ENCODE measurements at places on chromosomes 7 and 10.

DNA sequence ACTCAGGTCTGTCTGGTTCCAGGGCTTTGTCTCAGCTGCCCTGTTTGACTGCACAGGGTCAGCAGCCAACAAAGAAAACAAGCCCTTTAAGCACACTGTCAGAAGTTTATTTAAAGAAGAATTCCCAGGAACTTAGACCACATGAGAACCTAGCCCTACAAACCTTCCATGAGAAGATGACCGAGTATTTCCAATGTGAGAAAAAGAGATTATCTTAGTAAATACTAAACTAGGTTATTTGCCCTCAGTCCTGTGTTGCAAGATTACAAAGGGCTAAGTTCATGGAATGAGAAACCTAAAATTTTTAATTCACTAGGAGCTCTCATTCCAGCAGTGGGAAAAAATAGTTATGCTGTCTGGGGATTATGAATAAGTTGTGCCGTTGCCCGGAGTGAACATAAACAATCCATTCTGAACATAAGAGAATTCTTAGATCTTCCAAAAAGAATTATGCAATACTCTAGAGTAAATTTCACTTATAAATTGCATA, 46.7 kb downstream of the NOC3L start:
- DNase-seq, result no peak

DNA sequence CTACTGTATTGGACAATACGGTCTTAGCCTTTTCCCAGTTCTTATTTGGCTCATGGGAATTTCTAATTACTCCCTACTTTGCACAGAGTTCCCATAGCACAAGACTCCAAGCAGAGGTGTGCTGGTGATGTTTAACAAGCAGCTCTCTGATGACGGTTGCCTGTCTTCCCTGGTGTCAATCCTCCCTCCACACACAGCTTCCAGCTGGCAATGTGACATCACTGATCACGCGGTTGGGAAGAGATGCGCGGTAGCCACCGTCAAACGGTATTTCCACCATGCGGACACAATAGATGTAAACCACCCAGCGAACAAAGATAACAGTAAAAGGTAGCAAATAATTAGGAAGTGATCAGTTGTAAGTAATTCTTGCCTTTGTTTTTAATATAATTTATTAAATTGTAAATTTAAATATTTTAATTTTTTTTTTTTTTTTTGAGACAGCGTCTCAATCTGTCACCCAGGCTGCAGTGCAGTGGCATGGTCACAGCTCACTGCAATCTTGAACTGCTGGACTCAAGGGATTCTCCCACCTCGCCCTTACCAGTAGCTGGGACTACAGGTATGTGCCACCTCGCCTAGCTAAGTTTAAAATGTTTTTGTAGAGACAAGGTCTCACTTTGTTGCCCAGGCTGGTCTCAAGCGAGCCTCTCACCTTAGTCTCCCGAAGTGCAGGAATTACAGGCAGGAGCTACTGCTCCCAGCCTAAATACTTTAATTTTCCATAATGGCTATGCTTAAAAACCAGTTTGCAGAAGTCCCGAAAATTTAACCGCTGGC, 36.3 kb upstream of the IL15RA start:
- DNase-seq, result no peak

- no peak for DNase-seq
Measured at GRCh38 chr10:81071087-81071796, 533.5 kb downstream of the SH2D4B start.

DNA sequence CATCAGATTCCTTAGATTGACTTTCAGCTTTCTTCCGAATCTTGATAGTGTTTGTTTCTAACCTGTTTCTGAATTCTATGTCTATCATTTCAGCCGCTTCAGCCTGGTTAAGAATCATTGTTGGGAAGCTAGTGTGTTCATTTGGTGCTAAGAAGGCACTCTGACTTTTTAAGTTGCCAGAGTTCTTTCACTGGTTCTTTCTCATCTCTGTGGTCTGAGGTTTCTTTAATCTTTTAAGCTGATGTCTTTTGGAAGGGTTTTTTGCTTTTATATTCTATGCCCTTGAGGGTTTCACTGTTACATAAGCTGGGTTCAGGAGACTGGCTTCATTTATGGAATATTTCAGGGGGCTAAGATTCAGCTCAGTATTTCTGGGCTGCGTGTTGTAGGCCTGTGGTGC, 104.5 kb upstream of the PRSS58 start:
- no peak for DNase-seq

- no peak for DNase-seq
Measured at GRCh38 chr10:127926455-127926854, 19.6 kb downstream of the PTPRE start.

DNA sequence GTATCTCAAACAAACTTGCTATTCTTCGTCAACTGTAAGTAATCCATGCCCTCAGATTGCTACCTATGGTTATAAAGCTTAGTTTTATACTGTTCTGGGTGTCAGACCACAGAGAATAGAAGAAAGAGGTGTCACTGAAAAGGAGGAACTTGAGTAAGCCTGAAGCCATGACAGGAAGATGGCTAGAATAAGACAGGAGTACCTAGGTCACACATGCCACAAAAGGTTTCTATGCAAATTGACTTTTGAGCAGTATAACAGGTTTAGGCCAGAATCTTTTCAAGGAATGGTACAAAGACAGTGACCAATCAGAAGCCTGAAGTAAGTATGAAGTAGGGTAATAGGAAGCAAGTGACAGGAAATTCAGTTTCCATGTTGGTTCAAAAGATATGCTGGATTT, 23.5 kb downstream of the FBXW4 start:
- DNase-seq, result no peak

DNA sequence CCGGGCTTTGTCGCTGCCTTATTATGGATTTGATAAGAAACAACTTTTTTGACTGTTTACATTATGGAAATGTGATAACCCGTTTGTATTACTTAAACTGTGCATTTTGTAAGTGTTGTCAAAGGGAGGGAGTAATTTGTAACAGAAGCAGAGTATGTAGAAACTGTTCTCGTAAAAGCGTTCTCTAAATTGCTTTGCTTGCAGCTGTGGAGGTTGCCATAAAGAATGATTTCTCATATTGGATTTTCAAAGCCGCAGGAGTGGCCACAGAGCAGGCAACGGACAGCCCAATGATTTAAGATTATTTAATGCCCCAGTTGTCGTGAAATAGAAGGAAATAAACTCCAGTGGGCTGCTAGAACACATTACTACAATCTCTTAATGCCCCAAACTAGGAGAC, 114.0 kb upstream of the INSYN2A start:
- DNase-seq, result no peak

- no peak for DNase-seq
Measured at GRCh38 chr10:109823196-109823595, 100.1 kb downstream of the XPNPEP1 start.

DNA sequence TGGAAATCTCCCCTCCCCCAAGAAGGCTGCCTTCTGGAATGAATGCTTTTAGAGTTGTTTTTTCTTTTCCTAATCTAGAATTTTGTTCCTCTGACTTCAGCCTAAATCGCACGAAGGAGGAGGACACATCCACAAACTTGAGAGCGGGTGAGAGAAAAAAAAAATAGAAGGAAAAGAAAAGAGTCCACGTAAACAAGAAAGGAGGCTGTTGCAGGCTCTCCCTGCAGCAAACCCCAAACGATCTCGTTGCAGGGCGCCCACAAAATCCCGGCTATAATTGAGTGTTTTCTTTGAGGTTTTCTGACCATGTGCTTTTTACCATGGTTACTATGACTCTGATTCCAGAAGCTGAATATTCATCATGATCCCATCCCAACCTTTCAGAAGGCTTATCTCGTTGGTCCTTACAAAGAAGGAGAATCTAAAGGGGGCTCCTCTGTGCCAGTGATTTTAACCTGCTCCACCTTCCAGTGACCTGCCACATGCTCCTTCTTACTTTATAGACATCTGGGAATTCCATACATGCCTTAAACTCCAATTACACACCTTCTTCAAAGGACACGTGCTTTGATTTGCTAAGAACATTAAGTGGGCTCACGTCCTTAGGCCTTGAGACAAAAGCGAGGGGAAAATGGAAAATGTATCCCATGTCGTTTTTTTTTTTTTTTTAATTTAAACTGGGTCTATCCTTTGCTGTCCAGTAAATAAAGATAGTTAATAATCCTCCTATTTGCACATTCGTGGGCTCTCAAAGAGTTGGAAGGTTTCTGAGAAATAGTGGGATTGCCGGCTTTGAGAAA, 5.8 kb downstream of the TWIST1 start:
- no peak for DNase-seq

- DNase-seq, result no peak
Measured at GRCh38 chr10:86314616-86315548, 51.7 kb downstream of the GRID1 start.

GRCh38 chr7:26360650-26361049, 69.0 kb downstream of the SNX10 start:
- DNase-seq, result no peak

- DNase-seq, result no peak
Measured at GRCh38 chr7:137978464-137979237, 23.2 kb downstream of the CREB3L2 start.

- DNase-seq, result no peak
Measured at GRCh38 chr10:125782054-125782453, 6.4 kb upstream of the MMP21 start.

GRCh38 chr10:127997271-127997670, 90.4 kb downstream of the PTPRE start:
- no peak for DNase-seq

DNA sequence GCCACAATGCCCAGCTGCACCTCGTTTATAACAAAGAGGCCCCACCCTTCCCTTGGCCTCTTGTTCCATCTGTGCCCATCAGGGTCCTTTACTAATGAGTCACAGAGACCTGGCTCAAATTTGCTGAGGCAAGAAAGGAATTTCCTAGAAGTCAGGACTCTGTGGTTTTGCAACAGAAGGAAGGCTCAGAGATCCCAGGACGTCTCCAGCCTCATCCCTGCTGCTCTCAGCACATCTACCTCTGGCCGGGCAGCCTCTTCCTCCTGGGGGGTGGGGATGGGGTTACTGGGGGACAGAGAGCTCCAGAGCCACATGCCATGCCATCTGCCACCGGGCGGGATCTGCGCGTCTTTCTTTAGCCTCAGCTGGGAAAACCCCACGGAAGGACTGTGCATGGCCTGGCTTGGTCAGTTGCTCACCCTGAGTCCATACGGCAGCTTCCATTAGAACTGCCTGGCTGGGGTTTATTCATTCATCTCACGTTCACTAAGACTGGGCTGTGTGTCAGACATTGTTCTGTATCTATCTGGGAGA, 41.9 kb upstream of the PSMG3 start:
- DNase-seq, result peak; percentile 52

GRCh38 chr7:91082852-91083495, 181.3 kb upstream of the FZD1 start:
- DNase-seq, result no peak

- DNase-seq, result peak; percentile 75
Measured at GRCh38 chr10:79066411-79067240, 2.1 kb upstream of the ZMIZ1 start.

DNA sequence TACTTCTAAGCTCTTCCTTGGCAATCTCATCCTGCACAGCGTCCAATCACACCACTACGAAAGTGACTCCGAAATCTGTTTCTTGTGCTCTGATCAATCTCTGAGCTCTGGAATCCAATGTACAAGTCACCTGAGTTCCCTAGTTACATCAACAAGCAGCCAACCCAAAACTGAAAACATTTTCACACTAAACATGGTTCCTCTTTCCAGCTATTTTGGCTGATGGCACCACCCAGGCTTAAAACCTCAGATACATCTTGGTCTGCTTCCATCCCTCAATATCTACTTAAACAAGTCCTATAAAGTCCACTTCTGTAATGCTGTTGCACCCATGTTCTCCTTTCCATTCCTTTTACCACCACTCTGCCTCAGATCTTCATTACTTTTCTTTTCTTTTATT, 3.6 kb downstream of the BLOC1S2 start:
- no peak for DNase-seq

DNA sequence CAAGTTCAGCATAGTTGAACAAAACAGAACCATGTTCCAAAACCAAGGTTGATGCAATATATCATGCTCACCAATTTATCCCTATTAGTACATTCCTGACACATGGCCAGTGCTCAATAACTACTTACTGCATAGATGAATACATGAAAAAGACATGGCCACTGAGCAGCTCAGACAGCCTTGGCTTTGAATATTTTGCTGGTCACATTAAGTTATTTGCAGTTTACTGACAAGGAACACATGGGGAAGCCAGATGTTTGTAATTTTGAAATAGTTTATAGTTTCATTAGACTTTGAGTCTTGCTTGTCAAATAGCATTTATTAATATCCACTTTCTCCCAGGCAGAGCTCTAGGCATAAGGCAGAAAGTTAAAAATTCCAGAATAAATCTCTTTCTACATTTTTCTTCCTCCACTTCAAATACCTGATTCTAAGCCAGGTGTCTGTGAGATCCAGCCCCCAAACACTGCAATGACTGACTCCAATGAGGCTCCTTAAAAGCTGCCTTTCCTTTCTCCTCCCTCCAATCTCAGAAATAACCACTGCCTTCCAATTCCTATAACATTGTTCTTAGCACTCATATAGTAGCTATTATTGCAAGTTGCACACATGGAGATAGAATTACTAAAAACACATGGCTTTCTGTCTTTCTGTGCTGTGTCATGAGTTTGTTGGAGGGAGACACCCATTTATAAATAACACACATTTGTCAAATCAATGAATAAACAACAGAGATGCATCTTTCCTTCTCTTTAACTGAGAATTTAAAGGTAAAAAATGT, 91.3 kb downstream of the PCGF5 start:
- no peak for DNase-seq

GRCh38 chr10:132404911-132405462, 8.0 kb downstream of the PWWP2B start:
- DNase-seq, result no peak

- DNase-seq, result no peak
Measured at GRCh38 chr10:42958142-42958868, 118.6 kb upstream of the RET start.

- no peak for DNase-seq
Measured at GRCh38 chr10:79027147-79028055, 41.4 kb upstream of the ZMIZ1 start.

DNA sequence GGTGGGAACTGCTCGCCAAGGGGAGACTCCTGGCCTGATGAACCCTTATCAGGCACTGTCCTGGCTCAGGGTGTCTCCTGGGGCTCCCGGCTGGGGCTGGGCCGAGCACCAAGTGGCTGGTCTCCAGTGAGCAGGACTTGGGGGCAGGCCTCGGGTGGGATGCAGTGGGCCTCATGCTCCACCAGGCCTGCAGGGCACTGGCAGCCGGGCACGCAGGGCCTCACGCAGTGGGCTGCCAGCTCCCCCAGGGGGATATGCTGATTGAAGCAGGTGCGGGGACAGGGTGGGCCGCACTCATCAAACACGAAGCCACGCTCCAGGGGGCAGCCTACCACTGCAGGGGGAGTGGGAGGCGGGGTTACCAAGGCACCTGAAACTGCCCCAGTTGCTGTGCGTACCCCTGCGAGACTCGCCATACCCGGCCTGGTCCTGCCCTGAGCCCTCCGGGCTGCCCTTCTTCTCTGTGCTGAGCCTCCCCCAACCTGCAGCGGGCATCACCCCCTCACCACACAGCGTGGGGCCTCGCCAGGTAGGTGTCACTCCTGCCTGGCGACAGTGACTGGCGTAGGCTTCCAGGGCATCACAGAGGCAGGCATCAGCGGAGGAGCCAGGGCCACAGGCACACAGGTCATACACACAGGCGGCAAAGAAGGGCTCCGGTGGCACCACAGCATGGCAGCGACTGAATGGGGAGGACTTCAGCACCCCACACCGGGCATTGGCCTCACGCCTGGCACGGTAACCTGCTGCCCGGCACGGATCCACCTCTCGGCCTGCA, 14.5 kb downstream of the ATP6V1F start:
- DNase-seq, result no peak

- DNase-seq, result no peak
Measured at GRCh38 chr7:151113344-151114150, 27.3 kb downstream of the AGAP3 start.

Measured in D721Med (cell line).